ENCODE measurements at places on chromosomes 16 and 17. TPM values are rescaled to one million over a fixed set of nuclear protein-coding genes. Genes with fewer than 3 reads are reported as not detected.

The UNK gene
- 41.4 TPM for total RNA-seq

The KLHL10 gene
- not detected for total RNA-seq

The CA7 gene
- total RNA-seq: not detected

The SLC13A2 gene
- total RNA-seq: not detected

The AHSP gene
- 17.7 TPM for total RNA-seq

The MAPT gene
- total RNA-seq: 4.8 TPM

The CTRB1 gene
- total RNA-seq: 2.7 TPM

Data from sciatic nerve (tissue), 2 donors.